Neuronal stem cell (in vitro differentiated cells): ENCODE measurements at places on chromosomes 11 and 22.

GRCh38 chr11:36354221-36355003, 58.3 kb downstream of the PRR5L start:
- no peak for DNase-seq

- no peak for DNase-seq
Observed at GRCh38 chr11:92702805-92703448, 266.5 kb upstream of the MTNR1B start.

- no peak for DNase-seq
Observed at GRCh38 chr11:121257976-121258375, 34.6 kb upstream of the SC5D start.

- no peak for DNase-seq
Observed at GRCh38 chr11:61747967-61748285, 4.5 kb upstream of the MYRF start.

- DNase-seq: peak; percentile 100
Observed at GRCh38 chr11:59615637-59616395, at the start of gene OSBP. TSS of gene OSBP (minus strand) at chr11:59615774. CDS start at chr11:59615664, 110 bp downstream.

DNA sequence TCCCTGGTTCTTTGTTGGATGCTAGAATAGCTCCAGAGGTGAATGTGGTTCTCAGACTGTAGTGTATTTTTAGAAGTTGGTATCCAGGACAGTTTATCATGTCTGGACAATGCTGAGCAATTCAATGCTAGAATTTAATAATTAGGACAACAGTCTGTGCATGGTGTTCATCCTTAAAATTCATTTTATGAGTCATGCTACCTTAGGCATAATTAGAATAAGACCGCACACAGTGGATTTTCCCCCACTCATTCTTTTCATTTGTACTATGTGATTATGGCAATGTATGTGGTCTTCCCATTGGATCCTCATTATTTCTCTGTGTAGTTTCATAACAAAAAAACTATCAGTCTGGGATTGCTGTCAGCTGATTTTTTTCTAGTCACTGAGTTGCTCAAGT, 196.7 kb downstream of the ARHGAP42 start:
- DNase-seq: no peak

DNA sequence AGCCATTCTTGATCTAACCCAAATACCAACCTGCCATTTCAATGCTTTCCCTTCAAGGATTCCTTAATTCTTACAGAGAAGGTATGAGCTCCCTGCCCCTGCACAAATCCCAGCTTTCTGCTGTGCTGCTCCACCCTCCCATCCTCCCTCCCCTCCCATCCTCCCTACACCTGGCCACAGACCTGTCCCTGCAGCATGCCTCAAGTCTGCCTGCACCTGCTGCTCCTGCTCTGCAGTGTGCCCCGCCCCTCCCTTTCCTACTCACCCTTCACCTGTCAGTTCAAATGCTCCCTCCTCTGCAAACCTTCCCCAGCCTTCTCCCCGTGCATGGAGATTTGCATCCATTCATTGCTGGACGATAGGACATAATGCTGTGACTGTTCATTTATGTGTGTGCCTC, 139.9 kb upstream of the NARS2 start:
- DNase-seq: no peak

DNA sequence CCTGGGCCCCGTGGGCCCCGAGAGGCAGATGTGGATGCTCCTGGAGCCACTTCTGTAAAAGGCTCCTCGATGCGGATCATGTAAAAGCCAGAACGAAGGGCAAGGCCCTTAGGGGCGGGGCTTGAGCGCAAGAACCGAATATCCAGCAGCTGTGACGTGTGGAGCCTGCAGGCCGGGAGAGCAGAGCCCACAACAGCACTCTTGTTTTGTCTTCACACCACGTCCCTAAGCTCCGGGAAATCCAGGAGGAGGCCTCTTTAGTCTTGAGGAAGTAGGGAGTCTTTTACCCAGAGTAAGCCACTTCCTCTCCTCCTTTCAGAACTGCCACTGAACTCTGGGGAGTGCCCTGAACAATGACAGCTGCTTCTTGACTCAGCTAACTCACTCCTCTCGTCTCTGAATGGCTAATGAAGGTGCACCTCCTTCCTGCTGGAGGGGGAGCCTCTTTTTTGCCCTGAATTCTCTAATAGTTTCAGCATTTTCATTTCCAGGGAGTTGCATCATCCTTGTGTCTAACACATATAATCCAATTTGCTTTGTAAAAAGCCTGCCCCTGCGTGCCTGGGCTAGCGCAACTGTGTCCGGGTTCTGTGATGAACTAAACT, 12.5 kb downstream of the L3MBTL2 start:
- DNase-seq: no peak

DNA sequence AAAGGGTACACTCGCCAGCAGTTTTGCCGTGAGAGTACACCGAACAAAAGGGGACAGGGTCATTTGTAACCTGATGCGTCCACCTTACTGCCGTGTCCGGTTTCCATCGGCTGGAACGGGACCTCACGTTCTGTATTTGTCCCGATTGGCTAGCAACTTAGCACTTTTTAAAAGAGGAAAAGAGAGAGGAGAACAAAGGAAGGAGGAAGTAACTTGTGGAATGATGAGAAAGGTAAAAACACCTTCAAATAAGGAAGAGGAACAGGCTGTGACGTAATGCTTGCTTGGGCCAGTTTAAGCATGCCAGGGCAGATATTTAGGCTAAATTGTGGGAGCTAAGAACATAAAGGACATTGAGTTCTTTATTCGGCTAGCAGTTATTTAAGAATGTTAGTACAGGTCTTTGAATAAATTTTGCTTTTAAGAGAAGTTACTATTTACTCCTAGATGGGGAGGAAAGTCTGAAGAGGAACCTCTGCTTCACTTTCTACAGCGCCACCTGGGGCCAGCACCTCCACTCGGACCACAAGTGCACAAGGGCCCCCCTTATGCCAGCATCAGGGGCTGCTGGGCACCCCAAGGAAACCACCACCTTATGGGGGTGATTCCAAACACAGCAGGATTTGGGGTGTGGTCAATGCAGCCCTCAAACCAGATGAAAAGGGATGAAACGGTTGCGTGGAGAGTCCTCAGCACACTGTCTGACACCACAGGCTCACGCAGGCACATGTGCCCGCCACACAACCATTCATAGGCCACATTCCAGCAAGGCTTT, 5.8 kb downstream of the ARSA start:
- no peak for DNase-seq

- no peak for DNase-seq
Observed at GRCh38 chr11:13039126-13039525, 30.0 kb downstream of the RASSF10 start.

- no peak for DNase-seq
Observed at GRCh38 chr11:130313383-130314183, 1.1 kb downstream of the ZBTB44 start.

- DNase-seq: no peak
Observed at GRCh38 chr11:103581760-103582159, 454.7 kb upstream of the DDI1 start.

DNA sequence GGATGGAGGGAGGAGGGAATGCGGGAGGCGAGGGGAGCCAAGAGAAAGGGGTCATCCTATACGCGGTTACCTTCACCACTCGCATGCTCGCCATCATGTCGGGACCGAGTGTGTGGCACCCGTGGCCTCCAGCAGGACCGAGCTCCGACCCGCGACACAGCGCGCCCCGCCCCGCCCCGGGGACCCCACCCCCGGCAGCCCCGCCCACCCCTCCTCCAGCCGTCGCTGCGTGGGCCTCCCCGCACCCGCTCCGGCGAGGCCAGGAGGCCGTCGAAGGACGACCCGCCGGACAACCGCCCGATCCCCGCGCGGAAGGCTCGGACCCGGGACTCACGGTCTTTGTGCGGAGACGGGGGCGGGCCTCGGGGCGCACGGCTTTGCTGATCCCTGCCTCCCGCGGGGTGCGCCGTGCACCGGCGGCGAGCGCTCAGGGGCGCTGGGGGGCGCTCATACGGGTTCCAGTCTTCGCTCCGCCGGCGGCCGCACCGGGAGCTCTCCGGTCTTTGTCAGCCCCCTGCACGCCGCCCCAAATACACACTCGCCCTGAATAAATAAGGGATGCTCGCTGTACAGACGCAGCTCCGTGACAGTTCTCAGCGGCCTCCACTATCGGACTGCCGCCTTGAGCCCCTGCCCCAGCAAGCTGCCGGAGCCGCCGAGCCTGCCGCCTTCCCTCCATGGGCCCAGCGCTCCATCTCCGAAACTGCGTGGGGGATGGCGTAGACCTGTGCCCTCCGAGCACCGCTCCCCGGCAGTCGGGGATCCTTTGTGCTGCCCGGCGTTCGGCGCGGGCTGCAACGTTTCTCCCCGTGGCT, at the start of gene UBE2L6:
Gene UBE2L6, minus strand, starts transcription at position 158 of the 815 bp plus-strand sequence. Its CDS starts 61 bp downstream, at position 97.
- DNase-seq: peak; percentile 65

GRCh38 chr11:68408512-68408911, 52.0 kb upstream of the PPP6R3 start:
- DNase-seq: no peak

- DNase-seq: no peak
Observed at GRCh38 chr11:64074239-64074638, 38.5 kb downstream of the FLRT1 start.

DNA sequence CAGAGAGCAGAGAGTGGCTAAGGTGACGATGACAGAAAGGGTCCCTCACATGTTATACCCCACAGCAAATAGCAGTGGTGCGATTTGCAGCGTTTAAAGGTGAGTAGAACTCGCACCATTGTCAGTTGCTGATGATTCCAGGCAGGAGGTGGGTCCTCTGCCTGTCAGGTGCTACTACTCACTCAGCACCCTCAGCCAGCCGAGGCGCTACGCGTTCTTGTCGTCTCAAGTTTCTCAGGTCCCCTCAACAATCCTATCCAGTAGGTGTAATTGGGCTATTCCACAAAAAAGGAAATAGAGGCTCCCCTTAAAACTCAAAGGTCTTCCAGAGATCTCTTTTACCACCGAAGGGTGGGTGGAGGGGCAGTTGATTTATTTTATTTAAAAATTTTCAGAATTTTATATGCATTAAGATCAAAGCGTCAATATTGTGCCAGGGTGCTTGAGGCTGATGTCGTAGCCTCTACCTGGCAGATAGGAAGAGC, 18.3 kb downstream of the ELF5 start:
- DNase-seq: no peak

DNA sequence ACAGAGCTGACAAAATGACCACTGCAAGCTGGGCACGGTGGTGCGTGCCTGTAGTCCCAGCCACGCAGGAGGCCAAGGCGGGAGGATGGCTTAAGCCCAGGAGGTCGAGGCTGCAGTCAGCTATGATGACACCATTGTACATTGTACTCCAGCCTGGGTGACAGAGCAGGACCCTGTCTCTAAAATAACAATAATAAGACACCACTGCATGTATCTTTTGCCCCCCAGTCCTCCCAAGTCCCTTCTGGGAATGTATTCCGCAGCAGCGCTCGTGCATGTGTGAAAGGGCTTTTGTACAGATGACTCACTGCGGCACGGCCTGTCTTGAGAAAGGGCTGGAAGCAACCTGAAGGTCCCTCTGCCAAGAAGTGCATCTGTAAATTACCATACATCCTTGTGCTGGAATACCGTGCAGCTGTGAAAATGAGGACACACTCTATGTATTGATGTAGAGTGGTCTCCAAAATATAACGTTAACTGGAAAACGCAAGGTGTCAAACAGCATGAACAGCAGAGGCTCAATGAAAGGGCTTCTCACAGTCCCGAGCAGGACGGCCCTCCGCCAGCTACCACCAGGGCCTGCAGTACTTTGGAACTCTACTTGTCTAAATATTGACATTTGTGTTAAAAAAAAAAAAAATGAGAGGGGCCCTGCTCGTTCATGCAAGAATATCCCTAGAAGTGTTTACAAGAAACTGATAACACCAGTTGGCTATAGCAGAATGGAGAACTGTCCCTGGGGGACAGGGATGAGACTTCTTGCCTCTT, 9.0 kb upstream of the CDC42EP2 start:
- DNase-seq: no peak
